ENCODE measurements at places on chromosomes 2 and 18.

GRCh38 chr2:134594399-134594798 is 124.4 kb downstream of the TMEM163 start:
- no peak for DNase-seq

DNA sequence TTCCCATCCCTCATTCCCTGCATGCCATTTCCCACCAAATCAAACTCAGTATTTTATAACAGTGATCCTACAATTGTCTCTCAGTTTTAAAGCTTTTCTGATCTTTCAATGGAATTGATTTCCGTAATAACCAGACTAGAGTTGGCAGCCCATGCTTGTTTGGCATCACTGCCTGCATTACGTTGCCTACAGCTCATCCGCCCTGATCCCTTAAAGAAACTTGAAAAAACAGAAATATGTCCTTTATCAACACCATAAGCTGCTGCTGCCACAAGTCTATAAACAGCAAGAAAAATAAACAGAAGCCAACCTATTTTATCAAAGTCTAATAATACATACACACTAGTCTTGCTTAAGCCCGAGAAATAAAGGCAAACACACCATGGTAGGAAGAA is 331.0 kb downstream of the METTL4 start:
- no peak for DNase-seq

GRCh38 chr2:4551691-4552474 is 848.5 kb downstream of the DCDC2C start:
- no peak for DNase-seq

- no peak for DNase-seq
Measured at GRCh38 chr2:120908314-120908975, 172.8 kb downstream of the GLI2 start.

GRCh38 chr2:174673876-174674275 is 76.3 kb upstream of the WIPF1 start:
- DNase-seq = no peak

- DNase-seq = no peak
Measured at GRCh38 chr2:152420936-152421335, 86.0 kb downstream of the FMNL2 start.

DNA sequence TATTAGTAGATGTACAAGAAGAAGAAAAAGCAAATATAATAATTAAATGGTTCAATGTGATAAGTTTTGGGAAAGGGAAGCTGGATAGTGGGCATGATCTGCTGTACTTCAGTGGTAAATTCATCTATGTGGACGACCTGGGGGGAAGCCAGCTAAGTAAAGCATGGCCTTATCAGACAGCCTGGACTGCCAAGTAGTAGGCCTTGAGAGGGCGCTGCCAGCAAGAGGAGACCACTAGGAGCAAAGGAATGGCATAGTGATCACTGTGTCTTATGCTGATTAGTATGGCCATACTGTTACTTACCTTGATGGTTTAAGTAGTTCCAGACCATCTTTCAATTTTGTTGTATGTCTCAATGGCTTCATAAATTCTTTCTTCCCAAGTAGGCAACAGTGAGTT is 287.6 kb downstream of the SETBP1 start:
- no peak for DNase-seq

- DNase-seq = no peak
Measured at GRCh38 chr18:364256-364826, 96.5 kb upstream of the THOC1 start.

- no peak for DNase-seq
Measured at GRCh38 chr2:1219901-1220573, 193.2 kb upstream of the TPO start.

DNA sequence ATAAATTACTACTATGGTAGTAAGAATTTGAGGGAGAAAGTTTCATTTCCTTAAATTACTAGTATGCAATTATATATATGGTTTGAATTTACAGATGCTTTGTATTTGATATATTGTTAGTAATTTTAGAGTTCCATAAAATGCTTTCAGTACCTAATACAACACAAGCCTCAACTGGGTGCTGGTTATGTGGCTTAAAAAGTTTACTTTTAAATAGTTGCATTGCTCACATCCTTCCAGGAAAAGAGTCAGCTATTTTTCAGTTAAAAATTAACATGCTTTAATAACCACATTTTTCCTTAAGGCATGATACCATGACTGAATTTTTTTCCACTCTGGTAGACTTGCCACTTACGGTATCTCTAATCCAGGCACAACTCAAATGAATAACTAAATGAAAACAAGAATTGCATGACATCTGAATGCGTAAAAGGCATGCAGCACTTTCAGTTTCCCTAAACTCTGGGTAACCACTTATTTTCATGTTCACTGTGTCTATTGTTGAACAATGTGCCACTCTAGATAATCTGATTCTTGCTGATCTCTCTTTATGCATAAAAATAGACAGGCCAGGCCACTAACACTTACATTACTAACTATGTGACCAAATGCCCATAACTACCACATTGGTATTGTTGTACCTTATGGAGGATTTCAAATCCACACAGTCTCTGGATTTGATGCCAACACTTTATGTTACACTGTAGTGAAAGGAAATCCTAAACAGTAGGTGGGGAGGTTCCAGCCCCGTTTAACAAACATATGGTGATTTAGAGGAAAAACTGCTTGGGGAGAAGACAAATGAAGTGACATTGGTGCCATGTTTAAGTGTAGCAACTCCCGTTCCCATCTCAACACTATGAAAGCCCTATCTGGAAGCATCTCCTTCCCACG is 35.5 kb upstream of the SLC35F5 start:
- no peak for DNase-seq

DNA sequence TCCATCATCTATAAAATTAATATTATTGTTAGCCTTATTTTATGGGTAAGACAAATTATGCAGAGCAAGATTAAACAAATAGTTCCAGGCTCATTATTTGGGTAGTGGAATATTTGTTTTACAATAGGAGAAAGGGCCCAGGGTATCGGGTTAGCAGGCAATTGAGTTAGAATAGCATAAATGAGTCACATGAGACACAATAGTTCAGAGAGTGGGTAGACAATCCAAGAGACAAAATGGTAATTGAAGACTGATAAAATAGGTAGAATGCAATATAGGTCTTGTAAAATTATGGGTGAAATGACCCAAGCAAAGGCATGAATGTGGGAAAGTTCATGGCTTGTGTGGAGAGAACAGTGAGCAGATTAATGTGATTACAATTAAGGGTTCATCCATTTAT is 790.9 kb upstream of the GCFC2 start:
- no peak for DNase-seq

- no peak for DNase-seq
Measured at GRCh38 chr18:75057169-75057960, 151.6 kb downstream of the PTGR3 start.

DNA sequence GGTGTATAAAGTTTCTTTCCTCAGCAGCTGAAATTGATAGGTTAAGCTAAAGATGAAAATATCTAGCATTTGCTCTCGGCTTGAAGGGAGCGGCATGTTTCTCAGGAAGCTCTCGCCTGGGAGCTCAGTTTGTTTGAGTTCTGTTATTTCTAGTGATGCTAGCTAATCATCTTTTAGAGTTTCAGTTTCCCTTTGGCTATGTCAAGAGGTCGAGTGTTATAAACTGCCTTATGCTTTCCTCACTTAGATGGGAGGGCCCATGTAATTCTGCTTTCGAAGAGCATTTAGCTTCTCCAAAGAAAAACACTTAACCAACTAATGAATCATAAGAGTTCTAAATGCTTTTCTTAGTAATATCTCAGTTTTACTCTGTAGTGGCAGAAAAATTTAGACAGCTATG is 33.6 kb downstream of the PLCL1 start:
- peak; percentile 40 for DNase-seq

- no peak for DNase-seq
Measured at GRCh38 chr2:207399301-207399700, 130.5 kb upstream of the CREB1 start.

DNA sequence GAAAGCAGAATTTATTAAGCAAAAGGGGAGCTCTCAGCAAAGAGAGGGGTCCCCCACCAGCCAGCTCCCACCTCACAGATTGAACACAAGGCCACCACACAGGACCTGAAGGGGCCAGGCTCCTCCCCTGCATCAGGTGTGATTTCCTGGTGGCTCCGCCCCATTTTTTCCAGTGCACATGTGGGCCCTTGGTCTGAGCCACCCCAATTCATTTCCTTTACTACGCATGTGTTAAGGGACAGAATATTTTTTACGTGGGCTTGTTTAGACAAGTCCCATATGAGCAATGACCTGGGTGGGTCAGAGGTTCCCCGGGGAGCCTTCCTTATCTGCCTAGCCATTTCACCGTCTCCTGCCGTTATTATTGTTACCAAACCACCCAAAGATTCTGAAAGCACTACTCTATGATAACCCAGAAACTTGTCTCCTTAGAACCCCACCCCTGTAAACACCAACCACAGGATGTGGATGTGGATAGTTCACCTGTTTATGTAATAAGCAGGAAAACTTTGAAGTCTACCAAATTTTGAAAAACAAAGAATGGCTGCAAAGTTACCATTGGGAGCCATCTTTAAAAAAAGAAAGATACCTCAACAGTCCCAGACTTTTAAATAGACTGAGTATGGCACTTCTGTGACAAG is 191.7 kb downstream of the CD226 start:
- DNase-seq = no peak
